Anterior cingulate cortex (tissue), 58 donors: ENCODE measurements at places on chromosomes 2 and 18.

- no peak for DNase-seq
These were observed 239.1 kb downstream of the HDAC4 start for GRCh38 chr2:239161711-239162140.

GRCh38 chr2:24855726-24856125, 62.5 kb downstream of the CENPO start:
- no peak for DNase-seq

GRCh38 chr2:120570001-120570400, 165.7 kb upstream of the GLI2 start:
- DNase-seq: no peak

DNA sequence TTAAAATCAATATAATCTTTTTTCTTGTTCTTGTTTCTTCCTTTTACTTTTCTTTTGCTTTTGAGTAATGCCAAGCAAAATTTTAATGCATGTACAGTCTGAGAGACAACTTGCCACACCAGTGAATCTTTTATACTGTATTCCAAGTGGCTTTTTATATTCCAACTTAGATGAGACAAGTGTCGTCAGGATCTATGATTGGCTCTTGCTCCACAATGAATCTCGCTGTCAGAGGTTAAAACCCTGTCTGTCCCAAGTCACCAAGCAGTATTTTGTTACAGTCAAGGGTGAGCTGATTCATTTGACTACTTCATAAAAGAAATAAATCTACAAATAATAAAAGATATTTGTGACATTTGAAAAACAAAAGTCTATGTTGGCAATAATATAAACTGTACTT, at the start of gene MSTN:
Gene MSTN (minus strand): TSS at position 129 of the 400 bp plus-strand sequence. CDS start 133 bp downstream, outside the sequence.
- no peak for DNase-seq

GRCh38 chr2:44247924-44248323, 27.4 kb upstream of the SLC3A1 start:
- DNase-seq: no peak

GRCh38 chr2:172196768-172197431, 94.2 kb upstream of the DLX2 start:
- no peak for DNase-seq

DNA sequence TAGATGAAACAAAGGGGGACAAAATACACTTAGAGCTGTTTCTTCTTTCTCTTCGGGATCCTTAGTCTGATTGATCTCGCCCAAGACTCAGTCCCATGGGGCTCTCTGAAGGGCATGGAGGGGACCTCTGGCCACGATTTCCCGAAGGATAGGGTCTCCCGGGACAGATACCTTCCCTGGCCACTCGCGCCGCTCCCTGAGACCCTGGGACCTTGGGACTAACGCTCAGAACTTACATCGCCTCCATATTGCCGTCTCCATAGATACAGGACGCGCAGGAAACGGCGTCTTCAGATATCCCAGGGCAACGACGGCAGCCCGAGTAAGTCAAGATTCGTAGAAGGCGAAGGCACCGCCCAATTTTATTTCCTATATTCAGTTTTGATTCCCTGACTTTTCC, at the start of gene CFAP65:
Gene CFAP65 (minus strand): TSS at position 265 of the 400 bp plus-strand sequence. CDS start 2,468 bp downstream, outside the sequence.
- peak; percentile 36 for DNase-seq

- no peak for DNase-seq
These were observed 48.0 kb downstream of the DDX18 start for GRCh38 chr2:117862459-117862858.

DNA sequence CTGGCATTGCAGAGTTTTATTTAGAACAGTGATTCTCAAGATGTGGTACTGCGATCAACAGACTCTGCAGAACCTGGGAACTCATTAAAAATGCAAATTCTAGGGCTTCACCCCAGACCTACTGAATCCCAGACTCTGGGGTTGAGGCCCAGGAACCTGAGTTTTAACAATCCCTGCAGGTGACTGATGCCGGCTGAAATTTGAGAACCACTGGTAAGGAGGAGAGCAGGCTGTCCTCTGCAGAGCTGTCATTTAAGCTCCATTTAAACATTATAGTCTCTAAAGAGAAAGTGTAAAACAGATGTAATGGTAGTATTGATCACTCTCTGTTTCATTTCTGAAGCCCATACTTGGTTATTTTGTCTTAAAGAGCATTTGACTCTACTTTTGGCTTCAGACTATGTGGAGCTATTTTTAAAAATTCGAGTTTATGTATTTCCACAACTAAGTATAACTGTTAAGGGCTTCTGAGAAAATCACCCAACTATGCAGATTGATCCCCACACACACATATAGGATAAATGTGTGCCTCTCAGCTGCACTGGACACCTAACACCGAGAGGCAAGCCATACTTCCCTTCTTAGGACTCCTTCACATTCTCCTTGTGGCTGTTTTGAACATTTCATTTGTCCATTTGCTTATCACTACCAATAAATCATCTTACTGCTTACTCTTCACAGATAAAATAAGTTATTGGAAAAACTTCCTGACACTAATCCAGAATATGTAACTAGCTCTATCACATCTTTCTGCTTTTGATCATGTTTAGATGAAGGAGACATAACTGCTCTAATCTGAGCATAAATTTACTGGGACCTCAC, 487.5 kb downstream of the DLGAP1 start:
- no peak for DNase-seq

DNA sequence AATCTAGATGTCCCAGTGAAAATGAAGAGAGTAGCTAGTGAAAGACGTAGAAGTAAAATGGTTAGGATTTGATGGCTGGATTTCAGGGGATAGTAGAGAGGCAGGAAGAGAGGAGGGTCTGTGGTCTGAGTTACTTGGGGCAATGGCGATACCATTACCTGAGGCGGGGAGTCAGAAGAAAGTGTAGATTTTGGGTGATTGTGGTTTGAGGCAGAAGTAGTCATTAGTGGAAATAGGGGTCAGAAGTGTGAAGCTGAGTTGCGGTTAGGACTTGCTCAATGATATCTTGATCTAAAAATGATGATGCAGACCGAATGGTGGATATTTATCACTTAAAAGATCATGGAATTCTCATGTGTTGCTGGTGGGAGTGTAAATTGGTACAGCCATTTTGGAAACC, 41.0 kb downstream of the CEP192 start:
- DNase-seq: no peak

DNA sequence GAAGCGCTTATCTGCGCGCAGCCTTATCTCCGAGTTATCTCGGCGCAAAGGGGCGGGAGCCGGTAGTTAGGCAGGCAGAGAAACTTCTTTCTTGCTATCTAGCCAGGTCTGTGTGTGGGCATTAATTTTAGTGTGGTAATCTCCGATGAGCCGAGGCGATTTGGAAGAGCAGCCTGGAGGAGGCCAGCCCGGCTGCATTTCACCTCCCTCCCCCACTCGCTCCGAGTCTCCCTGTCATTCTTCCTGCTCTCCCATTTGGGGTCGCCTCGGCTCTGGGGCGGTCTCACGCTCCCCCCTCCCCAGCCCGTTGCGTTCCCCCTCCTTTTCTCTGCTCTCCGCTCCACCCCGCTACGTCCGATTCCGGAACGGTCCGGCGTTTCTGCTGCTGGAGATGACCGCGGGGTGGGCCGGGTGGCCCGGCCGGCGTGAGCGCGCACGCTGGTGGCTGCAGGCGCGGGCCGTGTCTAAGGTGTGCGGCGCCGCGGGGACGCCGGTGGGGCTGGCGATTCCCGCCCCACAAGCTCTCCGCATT, 566 bp downstream of the GATA6 start:
- DNase-seq: no peak

DNA sequence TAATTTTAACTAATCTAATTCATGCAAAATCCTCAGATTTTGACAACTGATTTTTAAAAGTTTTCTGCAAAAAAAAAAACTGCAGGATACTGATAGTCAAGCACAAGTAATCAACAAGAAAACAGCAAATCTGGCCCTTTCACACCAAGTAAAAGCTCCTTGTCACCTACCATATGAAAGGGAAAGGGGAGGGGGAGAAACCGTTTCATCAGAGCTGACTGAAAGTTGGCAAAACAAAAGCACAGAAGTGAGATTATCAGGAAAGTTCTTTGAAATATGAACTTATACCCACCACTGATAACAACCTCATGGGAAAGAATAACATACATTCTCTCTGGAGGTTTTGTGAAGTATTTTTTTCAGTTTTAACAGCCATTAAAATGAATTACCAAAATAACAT, 38.7 kb downstream of the ZNF521 start:
- DNase-seq: no peak

- DNase-seq: no peak
These were observed 27.0 kb upstream of the ZEB2 start for GRCh38 chr2:144546933-144547332.

DNA sequence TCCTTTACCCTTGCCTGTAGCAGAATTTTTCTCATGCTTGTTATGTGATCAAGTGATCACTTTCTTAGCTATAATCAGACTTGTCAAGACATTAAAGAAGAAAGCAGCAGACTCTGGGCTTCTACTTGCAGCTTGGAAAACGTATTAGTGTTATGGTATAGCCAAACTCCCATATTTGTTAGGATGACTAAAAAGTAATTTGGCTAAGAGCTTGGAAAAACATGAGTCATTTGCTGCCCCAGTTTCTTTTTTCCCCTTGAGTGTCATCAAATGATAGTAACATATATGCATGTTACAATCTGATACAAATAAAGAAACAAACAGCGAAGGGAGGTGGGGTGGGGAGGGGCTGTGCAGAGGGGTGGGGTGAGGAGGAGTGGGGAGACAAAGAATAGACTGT, 155.5 kb downstream of the IKZF2 start:
- DNase-seq: no peak

DNA sequence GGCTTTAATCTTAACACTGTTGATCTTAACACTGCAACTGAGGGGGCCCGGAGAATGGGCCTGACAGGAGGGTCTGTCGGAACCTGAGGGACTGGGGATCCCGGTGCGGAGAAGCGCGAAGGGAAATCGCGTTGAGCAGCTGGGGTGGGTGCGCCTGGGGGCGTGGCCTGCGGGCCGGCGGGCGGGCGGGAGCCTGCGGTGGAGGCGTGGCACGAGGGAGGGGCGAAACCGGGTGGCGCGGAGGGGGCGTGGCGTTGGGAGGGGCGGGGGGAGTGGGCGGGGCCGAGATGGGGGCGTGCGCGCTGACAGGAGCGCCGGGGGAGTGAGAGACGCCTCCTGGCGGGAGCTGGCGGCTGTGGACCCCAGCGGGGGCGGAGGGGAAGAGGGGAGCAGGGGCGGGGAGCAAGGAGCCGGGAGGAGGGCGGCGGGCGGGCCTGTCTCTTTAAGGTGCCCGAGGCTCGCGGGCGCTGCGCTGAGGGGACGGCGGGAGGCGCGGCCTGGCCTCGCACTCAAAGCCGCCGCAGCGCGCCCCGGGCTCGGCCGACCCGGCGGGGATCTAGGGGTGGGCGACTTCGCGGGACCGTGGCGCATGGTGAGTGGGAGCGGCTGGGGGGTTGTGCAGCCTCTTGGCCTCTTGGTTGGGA, at the start of gene TWSG1:
Gene TWSG1 (plus strand): TSS at position 445 of the 644 bp plus-strand sequence. CDS start 2,457 bp downstream, outside the sequence.
- peak; percentile 94 for DNase-seq

GRCh38 chr18:76923485-76924085, 101.2 kb downstream of the ZNF236 start:
- DNase-seq: no peak

DNA sequence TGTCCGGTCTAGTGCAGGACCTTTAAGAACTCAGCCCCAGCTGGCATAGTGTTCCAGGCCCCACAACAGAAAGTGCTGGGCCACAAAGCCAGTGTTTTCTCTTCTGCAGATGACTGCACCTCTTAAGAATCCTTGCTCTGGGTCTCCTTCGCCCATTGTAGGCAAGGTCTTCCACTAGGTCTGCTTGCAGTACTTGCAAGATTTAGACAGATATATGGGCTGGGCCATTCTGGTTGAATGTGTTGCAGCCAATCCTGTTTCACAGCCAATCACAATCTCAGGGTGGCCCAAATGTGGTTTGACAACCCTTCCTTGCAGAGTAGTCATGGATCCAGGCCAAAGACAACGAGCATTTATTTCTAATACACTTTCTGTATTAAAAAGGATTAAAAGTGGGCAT, 13.1 kb upstream of the PIEZO2 start:
- no peak for DNase-seq

DNA sequence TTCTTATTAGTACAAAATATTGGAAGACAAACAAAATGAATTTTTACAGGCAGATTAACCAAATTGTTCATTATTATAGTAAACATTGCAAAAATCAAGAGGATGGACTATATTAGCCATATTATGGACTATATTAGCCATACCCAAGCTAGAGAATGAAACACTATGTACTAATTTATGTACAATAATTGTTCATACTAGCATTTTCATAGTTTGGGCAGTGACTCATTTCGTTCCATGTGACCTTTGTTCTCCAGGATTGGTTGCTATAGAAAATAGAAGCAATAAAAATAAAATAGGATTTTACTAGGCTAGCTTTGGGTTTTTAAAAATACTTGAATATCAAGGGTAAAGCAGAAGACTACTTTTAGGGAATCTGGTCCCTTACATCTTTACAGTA, 176.8 kb downstream of the ZEB2 start:
- no peak for DNase-seq

- DNase-seq: no peak
These were observed 318.9 kb upstream of the SYT4 start for GRCh38 chr18:43596105-43596712.

DNA sequence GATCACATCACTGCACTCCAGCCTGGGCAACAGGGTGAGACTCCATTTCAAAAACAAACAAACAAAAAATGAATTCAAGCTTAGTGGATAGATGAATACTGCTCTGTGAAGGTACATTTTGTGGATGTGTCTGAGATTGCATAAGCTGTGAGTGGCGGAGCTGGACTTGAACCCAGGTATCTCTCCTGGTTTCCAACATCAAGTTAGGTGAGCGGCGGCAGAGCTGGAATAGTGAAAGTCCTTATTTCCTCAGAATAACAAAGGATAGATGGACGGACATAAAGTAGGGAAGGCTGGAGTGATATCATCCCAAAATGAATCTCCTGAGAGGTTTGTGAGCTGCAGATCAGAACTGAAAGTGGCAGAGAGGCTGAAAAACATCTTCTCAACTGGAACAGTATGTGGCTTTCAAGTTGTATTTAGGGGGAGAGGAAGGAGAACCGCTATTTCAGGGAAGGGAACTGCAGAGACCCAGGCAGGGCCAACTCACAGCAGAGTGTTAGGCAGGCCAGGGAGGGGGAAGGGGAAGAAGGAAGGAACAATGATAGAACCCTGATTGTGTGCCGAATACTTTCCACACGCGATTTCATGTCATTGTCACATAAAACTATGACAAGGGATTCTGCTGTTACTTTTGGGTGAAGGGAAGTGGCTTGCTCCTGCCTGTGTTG, 106.2 kb downstream of the LPIN1 start:
- no peak for DNase-seq

DNA sequence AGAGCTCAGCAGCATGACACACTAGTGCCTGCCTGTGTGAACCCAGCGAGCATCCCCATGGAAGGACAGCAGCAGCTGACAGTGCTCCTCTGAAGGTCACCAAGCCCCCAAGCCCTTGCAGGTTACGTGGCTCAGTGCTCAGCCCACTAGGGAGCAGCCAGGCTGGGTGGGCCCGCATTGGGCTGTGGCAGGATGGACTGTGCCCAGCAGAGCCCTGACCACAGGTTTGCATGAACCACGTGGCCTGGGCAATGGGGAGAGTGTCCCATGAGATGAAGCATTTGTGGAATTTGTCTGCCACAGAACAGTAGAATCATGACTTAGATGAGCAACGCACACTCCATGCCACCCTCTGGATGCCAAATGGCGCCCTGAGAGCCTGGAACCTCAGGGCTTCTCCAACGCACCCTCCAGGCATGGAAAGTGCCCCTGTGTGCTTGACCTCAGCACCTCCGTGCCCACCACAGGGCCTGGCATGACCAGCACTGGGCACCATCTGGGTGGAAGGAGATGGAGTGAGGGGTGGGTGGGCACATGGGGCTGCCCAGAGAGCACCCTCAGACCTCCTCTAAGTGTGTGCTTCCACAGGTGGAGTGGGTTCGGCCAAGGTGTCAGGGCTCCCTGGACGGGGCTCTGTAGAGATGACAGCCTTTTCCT, 216.1 kb upstream of the RAB6C start:
- no peak for DNase-seq
